ENCODE measurements at places on chromosomes 16 and 17.

- no peak for DNase-seq
Measured at GRCh38 chr17:74186498-74186897, 17.0 kb upstream of the RPL38 start.

- DNase-seq: no peak
Measured at GRCh38 chr16:12516621-12517309, 286.9 kb downstream of the CPPED1 start.

DNA sequence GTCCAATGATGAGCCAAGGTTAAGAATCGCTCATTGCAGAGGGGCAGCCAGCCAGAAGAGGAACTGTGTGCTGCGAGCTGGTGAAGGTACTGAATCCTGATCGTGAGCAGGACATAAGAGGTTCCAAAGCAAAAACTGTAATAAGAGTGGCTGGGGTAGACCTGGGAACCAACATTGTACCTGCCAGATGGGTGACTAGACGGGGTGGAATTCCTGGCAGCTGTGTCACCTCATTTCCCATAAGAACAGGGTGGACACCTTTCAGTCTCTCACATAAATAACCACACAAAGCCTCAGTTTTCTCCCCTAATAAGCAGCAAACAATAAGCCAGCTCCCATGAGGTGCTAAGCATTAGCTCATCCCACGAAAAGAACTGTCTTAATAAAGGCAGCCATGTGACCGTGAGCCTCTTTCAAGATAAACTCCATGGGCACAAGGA, 290.3 kb downstream of the SOX9 start:
- DNase-seq: no peak

DNA sequence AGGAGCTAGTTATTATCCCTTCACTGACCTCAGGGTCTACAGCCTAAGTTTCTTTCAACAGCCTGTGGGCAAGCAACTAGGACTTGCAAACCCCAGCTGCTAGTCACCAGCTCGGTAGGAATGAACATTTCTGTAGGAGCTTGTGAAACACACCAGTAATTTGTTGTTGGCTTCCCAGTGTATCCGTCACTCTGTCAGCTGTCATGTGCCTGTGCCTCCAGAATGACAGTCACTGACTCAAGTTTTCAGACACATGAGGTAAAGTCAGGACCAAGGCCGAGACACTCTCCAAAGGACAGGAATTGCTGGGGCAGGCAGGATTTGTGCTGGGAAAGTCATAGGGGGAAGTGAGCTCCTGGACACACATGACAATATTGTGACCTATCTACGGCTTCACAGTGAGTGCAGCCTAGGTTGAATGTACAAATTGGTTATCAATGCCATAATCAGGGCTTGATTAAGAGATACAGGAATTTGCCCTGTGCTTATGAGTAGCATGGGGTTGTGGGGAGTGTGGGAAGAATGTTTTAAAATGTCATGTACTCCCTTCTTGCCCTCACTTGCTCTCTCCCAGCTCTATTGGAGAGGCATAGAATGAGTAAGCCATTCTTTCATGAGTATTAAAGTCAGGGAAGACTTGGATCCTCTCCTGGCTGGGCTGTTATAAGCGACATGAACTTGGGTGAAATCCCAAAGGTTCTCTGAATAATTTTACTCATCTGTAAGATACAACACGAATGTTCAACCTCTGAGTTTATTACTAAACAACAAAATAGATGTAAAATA, 391.4 kb downstream of the UTP18 start:
- no peak for DNase-seq

GRCh38 chr16:83630979-83631378, 176.8 kb upstream of the HSBP1 start:
- DNase-seq: no peak

GRCh38 chr17:32496395-32497073, 9.7 kb downstream of the CDK5R1 start:
- no peak for DNase-seq

DNA sequence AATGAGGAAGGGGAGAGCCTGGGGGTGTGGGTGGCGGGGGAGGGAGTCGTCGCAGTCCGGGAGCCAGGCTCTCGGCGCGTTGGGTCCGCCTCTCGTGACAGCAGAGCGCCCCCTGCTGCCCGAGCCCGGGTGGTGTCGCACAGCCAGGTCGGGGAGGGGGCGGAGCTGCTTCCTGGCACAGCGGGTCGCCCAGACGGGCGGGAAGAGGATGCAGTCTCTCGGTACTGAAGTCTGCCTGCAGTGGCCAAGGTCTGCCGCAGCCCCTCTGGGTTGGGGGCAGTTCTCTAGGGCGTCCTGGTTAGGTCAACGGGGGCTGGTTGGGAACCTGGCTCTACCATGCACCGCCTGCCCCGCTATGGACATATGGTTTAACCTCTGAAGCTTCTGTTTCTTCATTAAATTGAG, 38.2 kb upstream of the CCDC182 start:
- peak; percentile 86 for DNase-seq

- DNase-seq: no peak
Measured at GRCh38 chr17:67040652-67041051, 3.7 kb upstream of the CACNG1 start.

- DNase-seq: no peak
Measured at GRCh38 chr16:7843261-7843660, 510.6 kb downstream of the RBFOX1 start.

DNA sequence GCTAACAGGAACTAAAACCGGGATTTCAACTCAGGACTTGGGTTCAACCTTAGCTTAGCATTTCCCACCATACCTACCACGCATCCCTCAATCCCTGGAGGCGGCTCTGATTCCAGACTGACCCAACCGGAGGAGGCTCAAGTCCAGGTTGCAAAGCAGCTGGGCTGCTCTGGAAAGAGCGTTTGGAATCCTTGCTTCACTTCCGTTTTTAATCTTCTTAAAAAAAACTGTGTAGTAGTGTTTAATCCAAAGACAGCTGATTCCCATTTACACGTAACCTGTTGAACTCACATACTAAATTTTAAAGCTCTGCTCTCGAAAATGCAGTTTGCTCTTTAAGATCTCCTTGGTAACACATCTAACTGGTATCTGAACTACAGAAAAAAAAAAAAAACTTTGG, 50.0 kb downstream of the NXN start:
- no peak for DNase-seq

DNA sequence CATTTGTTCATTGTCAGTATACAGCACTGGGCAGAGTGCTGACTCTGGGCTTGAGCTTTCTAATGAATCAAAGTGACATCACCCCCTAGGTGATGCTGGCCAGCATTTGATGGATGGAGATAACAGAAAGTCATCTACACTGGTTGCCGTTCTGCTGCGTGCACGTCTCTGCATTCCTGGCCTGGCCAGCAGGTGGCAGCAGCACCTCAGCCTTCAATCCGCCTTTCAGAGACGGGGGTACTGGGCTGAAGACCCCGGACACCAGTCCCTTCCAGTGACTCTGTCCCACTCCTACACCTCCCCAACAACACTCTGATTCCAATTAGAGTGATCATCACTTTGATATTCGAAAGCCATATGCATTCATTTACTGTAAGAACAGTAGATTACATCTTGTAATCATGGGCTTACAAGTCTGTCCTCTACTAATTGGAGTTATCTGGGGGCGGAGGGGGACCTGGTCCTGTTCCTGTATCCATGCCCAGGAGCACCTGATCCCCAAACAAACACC, 6.0 kb downstream of the CPSF4L start:
- DNase-seq: peak; percentile 69

DNA sequence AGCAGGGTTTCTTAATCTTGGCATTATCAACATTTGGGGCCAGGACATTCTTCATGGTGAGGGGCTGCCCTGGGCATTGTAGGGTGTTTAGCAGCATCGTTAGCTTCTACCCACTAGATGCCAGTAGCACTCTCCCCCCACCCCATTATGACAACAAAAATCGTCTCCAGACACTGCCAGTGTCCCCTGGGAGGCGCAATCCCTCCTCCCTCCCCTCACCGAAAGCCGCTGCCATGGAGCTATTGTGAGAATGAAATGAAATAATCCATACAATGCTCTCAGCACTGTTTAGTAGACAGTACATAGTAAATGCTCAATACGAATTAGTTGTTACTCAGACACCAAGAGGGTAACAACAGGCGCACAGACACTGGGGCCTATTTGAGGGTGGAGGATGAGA, 502.9 kb downstream of the NPIPA7 start:
- no peak for DNase-seq

GRCh38 chr17:52120465-52120864, 38.0 kb downstream of the CA10 start:
- no peak for DNase-seq

- DNase-seq: no peak
Measured at GRCh38 chr16:85754413-85754812, 3.5 kb upstream of the C16orf74 start.

DNA sequence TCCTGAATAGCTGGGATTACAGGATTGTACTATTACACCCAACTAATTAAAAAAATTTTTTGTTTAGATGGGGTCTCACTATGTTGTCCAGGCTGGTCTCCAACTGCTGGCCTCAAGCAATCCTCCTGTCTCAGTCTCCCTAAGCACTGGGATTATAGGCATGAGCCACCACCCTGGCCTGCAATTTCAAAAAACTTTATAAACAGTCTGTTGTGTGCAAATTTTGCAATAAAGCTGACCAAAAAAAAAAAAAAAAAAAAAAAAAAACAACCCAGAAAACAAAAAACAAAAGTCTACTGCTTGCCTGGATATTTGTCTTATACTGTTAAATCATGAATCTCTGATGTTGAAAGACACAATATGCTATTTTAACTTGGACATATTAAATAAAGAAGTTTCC, 4.4 kb downstream of the CREBBP start:
- no peak for DNase-seq

DNA sequence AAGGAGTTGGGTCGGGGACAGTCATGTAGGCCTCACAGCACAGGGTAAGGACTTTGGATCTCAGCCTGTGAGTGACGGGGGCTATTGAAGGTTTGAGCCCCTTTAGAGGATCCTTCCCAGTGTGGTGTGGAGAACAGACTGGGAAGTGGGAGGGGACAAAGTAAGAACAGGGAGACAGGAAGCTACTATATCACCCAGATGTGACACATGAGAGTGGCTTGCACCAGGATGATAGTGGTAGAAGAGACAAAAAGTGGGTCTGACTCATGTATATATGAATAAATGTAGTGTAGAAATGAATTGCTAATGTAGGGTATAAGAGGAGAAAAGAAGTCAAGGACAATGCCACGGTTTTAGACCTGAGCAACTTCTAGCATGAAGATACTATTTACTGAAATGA, 4.5 kb downstream of the NUP93 start:
- no peak for DNase-seq

DNA sequence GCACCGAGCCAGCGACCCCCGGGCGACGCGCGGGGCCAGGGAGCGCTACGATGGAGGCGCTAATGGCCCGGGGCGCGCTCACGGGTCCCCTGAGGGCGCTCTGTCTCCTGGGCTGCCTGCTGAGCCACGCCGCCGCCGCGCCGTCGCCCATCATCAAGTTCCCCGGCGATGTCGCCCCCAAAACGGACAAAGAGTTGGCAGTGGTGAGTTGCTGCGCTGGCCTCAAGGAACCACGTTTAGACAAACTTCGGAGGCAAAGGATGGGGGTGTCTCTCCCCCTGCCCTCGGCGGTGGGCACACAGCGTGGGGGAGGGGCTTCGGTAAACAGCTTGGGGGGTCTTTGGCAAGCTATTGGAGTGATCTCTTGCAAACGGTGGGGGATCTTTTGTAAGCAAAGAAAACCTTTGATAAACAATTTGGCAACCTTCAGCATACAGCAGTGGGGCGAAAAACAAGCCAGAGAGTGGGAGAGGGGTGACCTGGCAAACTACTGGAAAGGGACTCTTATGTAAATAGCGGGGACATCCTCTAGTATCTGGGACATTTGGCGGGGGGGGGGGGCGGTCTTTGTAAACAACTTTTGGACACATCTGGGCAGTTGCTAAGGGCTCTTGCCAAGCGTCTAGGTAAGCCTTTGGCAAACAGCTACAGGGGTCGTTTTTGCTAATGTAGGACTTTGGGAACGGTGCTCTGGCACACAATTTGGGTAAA, 587 bp downstream of the MMP2 start:
- no peak for DNase-seq

GRCh38 chr16:65658349-65658748, 536.5 kb upstream of the CDH11 start:
- no peak for DNase-seq

GRCh38 chr16:50640391-50640790, 40.7 kb downstream of the SNX20 start:
- no peak for DNase-seq

GRCh38 chr17:41417576-41418015, 6.8 kb downstream of the KRT37 start:
- DNase-seq: peak; percentile 41

DNA sequence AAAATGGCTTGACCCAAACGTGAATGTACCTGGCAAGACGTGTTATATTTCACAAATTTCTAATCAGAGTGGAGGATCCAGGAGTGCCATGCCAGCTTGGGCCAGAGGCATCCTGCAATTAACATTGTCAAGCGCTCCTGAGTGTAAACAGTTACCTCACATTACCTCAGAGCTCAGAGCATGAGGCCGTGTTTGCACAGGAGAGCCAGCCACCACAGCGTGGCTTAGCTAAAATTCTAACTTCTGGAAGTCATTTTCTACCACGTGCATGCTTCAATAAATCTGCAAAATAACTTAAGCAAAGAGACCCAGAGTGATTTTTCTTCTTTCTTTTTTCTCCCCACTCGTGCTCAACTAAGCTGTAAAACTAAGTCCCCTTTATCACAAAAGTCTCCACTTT, 769.0 kb downstream of the KCNJ2 start:
- no peak for DNase-seq

- no peak for DNase-seq
Measured at GRCh38 chr17:55296699-55297098, 31.9 kb downstream of the HLF start.

- no peak for DNase-seq
Measured at GRCh38 chr17:57343717-57344116, 87.4 kb downstream of the MSI2 start.

DNA sequence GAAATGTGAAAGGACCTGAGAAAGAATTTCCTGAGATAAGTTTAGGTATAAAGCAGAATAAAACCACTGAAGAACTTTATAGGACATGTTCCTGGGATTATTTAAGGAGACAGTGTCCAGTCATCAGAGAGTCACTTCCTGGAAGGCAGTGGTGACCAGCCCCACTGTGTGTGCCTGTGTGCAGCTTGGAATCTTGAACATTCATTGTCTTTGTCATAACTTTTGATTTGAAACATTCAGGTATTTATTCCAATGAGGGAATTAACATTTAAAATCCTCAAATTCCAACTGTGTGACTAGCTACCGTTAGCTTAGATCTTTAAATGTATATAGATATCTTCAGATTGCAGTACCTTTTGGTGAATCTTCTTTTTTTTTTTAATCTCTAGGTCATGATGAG, 61.7 kb upstream of the MRC2 start:
- DNase-seq: no peak

DNA sequence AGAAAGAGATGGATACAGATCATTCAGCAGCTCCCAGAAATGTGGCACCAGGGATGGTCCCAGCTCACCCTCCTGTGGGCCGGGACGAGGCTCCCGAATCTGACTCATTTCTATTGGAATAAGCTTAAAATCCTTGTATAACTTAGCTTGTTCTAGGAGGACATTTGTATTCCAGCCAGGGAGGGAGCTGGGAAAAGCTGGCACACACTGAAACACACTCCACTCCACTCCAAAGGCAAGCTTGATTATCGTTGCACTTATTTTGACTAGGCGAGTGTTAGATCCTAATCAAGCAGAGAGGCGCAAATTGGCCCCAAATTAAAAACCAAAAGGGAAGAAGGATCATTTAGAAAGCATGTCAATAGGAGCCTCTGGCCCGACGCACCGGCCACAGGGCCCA, 339.5 kb downstream of the HS3ST4 start:
- DNase-seq: no peak
